Naive thymus-derived CD4-positive, alpha-beta T cell (primary cell): ENCODE measurements at places on chromosomes 1 and 21. TPM values are rescaled to one million over a fixed set of nuclear protein-coding genes. Genes with fewer than 3 reads are reported as not detected.
A peak's percentile ranks its signal among the peaks of the same experiment; 100 is the strongest.

Gene GCSAML
- total RNA-seq, result 0.08 TPM

Gene MROH9
- total RNA-seq, result not detected in 2 replicates

Gene SELL
- total RNA-seq, result 633 TPM

Gene NBPF4
- not detected for total RNA-seq

Gene UQCRHL
- 1.9 TPM for total RNA-seq

Gene LRRC71
- not detected for total RNA-seq

Gene ANKRD13C
- total RNA-seq, result 23.8 TPM

Gene RGS18
- total RNA-seq, result 2.0 TPM

Gene TBX19
- total RNA-seq, result 1.8 TPM

Gene PLA2G5
- total RNA-seq, result not detected

DNA sequence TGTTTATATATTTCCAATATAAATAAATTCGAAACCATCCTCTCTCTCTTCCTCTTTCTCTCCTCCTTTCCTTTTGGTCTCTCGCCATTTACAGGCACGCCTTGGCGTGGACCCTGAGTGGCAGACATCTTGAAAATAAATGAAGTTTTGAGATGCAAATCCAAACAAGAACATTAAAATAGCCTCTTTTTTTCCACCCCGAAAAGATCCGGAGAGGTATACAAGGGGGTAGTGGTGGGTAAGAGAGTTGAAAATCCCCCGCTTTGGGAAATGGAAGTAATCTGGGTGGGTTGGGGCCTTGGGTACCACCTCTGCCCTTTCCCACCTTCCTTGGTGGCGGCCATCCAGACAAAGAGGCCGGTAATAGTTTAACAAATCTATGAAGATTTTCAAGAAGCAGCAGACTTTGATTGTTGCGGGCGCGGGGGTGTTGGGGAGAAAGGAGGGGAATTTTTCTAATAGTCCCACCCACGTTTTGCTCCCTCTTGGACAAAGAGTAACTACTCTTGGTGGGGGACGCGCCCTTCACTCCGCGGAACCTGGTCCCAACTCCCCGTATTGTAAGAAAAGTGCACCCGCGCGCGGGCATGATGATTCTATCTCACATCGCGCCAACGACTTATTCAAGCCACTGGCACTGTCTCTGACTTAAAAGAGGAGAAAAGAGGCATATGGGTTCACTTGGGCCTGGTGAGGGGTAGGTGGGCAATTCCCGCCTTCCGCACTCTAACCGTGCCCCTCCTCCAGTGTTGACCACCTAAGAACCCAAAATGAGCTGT lies 4.0 kb upstream of the FOXD3 start:
- DNase-seq, result no peak

DNA sequence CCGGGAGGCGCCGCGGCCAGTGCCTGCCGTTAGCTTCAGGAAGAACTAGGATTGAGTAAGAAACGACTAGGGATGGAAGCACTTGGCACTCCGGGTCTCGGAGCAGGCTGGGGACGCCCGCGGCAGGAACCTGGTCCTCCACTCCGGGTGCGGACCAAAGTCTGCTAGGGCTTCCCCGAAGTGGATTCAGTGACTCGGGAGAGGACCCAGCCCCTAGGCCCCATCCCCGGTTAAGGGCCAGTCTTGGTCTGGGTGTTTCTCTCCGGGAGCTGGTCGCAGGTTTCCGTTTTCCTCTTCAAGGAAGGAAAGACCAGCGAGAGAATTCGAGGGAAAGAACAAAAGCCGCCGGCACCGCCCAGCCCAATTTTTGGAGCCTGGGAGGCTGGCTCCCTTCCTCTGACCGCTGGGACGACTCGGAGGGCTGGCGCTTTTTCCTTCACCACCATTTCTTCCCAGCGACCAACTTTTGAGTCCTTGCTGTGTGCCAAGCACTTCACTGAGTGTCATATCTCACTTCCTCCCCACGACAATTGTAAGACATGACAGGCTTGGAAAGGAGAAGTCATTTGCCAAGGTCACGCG lies 16.8 kb upstream of the STMN1 start:
- no peak for DNase-seq

GRCh38 chr21:43611598-43612369 lies 47.5 kb downstream of the HSF2BP start:
- no peak for DNase-seq

GRCh38 chr21:34890724-34891612 lies 158.1 kb downstream of the RUNX1 start:
- DNase-seq, result peak; percentile 29

DNA sequence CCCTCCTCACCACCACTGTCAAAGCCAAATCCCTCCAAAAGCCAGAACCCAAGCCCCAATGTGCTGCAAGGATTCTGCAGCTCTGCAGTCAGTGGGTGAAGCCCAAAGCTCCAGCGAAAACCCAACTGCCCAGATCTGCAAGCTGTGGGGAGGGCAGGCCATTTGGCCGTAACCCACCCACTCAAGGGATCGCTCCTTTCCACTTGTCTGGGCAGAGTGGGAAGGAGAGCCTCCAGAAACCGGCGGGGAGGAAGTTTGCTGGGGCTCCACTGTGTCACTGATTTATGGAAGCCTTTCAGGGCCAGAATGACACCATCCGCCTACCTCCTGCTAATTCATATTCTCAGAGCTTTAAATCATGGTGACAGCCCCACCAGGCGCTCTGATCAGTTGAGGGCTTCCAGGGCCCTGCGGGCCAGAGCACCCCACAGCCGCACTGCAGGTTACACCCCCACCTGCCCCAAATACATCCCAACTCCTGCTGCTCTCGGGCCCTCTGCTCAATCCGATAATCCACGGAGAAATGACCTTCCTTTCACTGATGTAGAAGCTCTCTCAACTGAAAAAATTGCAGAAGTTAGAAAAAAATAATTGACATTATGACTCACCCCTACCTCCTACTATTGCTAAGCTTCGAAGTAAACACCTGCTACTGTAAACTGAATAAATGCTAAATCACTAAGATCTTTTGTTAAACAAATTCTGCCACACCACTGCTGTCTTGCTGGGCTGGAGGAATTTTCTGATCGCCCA lies 40.6 kb upstream of the RAB4A start:
- no peak for DNase-seq

DNA sequence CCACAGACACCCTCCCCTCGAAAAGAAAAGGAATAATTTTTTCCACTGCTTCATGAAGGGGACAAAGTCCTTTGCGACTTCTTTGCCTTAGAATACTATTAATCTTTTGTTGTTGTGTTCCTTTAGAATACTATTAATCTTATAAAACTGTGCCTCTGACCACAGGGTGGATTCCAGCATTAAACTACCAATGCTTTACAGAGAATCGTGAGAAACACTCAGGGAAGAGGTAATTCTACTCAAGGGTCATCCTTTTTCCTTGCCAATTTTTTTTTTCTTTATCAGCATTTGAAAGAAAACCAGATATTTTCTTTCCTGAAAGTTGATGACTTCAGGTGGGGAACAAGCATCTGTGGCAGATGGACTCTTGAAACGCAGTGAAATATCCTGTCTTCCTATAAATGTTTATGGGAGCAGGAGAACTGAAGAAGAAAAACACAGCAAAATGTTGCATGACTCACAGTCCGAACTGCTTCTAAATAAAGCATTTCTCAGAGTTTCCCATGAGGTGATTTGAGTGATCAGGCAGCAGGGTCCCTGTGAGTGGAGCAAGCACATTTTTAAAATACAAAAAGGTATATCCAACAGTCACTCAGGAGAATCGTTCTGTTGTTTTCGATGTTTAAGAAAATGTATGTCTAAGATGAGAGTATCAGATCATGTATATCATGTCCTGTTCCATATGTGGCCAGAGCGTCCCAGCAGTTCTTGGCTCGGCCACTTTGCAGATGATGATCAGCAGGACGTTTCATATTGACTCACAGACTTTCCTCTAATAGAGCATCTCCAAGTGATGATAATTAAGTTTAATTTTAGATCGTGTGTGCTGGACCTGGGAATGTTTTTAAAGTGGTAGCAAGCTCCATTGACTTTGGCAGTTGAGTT lies 154.2 kb upstream of the RUNX1 start:
- DNase-seq, result no peak

DNA sequence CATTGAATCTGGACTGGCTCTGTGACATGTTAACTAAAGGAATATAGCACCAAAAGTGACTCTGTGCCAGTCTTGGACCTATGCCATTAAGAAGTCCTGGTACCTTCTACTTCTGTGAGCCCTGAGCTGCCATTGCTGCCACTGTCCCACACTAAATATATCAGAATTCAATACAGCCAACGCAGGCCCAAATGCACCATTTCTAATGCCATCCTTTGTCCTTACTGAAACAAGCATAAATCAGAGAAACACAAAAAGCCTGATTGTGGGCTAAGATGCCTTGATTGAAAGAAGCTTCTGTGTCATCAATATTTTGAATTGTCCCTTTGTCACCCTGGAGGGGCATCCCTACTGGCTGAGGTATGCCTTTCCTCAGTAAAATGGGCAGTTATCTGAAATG lies 66.9 kb upstream of the NEK2 start:
- no peak for DNase-seq

- DNase-seq, result no peak
Observed at GRCh38 chr21:27321791-27322190, 354.9 kb upstream of the ADAMTS5 start.

GRCh38 chr1:236773919-236774318 lies 21.2 kb upstream of the MTR start:
- no peak for DNase-seq

- no peak for DNase-seq
Observed at GRCh38 chr1:33630686-33631085, 158.2 kb downstream of the ZSCAN20 start.

DNA sequence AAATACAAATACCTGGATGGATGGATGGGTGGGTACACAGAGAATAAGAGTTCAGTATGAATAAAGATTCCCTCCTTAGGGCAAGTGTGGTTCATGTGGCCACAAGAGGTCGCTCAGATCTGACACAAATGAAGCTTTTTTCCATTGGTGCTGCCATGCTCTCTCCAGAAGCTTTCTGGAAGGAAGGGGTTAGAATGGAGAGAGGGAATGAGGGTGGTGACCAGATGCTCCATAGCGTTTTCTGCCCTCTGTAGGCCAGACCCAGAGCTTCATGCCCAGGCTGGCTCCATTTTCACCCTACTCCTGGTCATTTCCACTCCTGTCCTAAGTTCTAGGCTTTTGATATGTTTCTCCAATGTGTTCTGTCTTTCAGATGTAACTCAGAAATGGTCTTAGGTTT lies 3.3 kb upstream of the FCRL6 start:
- DNase-seq, result peak; percentile 29

DNA sequence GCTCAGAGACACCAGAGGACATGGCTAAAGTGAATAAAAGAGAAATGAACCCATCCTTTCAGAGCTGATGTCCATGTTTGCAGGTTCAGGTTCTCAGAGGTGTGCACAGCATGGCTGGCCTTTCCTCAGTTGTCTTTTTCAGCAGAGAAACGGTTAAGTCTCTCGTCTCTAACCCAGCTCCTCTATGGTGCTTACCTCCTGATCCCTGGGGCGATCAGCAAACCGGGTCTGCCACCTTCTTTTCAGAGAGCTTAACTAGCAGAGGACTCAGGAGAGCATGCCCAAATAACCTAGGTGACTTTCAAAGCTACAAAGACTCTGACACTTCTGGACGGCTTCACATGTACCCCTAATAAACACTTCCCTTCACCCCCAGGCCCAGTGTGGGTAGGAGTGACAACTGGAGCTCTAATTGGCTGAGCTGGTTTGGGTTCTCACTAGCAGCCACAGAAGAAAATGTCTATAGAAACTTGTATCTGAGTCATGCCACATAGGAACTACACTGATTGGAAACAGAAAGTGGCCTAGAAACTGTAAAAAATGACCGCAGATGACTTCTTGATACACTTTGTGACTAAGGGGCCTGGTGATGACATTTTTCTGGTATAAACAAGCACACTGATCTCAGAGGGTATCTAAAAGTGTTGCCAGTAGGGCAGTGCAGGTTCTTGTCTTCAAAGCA lies at the start of gene AIM2:
TSS of gene AIM2 (minus strand) at position 329 of the 682 bp plus-strand sequence. CDS start 3,267 bp downstream, outside the sequence.
- DNase-seq, result no peak

DNA sequence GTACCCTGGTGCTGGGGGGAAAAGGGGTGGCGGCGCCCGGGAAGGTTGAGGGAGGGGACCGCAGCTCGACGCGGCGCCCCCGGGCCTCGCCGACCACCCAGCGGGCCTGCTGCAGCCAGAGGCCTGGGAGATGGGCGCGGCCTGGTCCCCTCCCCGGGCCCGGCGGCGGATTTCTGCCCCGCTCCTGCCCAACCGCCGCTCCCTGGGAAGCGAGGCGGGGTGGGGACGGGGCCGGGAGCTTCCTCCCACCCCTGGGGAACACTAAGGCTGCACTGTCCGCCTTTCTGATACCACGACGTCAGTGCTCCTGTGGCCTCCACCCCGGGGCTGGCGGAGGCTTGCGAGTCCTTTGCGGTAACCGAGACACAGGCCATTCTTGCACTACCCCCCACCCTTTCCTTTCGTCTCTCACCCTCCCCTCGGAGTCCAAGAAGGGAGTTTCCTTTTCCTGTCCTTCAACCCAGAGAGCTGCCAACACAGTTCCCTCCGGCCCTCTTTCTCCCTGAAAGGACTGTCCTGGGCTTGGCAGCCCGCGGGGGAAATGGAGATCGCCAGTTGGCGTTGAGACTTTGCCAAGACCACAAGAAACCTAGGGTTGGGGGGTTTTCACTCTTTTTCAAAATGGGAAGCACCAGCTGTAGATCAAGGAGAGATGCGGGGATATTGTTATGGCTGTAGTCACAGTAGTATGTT lies 742 bp downstream of the SH3GLB1 start:
- no peak for DNase-seq

- DNase-seq, result no peak
Observed at GRCh38 chr1:234543442-234544086, 64.6 kb upstream of the TARBP1 start.

- DNase-seq, result no peak
Observed at GRCh38 chr1:67987046-67987799, 63.2 kb downstream of the DIRAS3 start.

GRCh38 chr1:183827801-183828200 lies 22.9 kb downstream of the RGL1 start:
- no peak for DNase-seq

GRCh38 chr1:162353078-162353477 lies 23.6 kb downstream of the SPATA46 start:
- DNase-seq, result no peak

DNA sequence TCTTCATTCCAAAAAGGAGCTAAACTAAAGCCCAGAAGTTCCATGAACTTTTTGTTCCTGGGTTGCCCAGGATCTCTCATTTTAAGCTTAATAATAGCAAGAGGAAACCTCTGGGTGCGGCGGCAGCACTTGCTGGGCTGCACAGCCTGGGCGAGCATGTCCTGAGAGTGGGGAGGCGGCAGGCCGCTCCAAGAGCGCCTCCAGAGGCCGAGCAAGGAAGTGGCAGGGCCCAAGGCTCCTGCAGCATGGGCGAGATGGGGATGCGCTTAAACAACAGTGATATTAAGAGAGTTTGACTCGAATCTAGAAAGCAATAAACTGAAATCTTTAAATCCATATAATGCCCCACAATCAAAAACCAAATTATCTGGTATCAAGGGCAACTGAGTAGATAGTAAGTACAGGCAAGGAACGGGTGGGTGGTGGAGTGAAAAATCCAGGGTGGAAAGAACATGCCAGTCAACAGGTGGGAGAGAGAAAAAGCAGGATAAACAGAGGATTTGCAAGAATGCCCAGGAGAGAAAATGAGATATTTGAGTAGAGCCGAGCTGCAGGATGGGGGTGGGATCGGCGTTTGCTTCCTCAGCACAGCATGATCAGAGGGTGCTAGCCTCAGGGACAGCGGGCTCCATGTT lies 14.1 kb upstream of the TNR start:
- DNase-seq, result no peak
